Left hindlimb (tissue), 1 donor: ENCODE measurements at places on chromosomes 7 and 10.

- DNase-seq = no peak
Observed at GRCh38 chr7:10222976-10223375, 750.7 kb upstream of the PHF14 start.

DNA sequence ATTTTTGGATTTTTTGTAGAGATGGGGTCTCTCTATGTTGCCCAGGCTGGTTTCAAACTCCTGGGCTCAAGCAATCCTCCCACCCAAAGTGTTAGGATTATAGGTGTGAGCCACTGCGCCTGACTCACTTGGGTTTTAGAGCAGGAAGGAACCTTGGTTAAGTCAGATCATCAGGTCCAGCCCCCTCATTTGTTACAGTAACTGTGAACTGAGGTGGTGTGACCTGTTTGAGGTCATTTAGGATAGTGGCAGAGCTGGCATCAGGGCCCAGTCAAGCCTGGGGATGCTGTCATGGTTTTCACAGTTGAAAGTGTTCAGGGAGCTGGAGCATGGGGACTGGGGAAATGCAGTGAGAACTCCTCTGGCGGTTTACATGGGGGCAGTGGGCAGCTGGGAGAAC lies 159.6 kb downstream of the TAX1BP1 start:
- no peak for DNase-seq

- DNase-seq = no peak
Observed at GRCh38 chr7:78311181-78311580, 512.6 kb downstream of the PHTF2 start.

GRCh38 chr10:84460520-84460919 lies 132.1 kb downstream of the CCSER2 start:
- no peak for DNase-seq

- DNase-seq = no peak
Observed at GRCh38 chr7:11895337-11895736, 63.3 kb upstream of the THSD7A start.

- DNase-seq = no peak
Observed at GRCh38 chr7:138970952-138971351, 10.2 kb downstream of the KIAA1549 start.

DNA sequence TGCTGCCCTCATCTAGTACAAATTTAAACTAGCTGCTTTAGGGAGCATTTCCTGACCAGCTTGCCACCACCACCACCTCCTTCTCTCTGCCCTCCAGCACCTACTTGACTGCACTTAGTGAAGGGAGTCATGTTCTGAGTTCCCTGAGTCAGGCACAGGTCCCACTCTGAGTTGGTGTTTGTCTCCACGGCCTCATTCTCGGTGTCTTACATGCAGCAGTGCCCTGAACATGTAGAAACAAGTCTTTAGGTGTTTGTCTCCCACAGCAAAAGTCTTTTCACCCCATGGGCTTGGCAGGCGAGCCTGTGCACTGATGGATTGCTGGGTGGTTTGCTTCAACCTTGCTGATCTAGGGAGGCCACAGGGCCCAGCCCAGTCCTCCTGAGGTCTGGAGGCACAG lies 16.9 kb downstream of the TSPAN14 start:
- no peak for DNase-seq

DNA sequence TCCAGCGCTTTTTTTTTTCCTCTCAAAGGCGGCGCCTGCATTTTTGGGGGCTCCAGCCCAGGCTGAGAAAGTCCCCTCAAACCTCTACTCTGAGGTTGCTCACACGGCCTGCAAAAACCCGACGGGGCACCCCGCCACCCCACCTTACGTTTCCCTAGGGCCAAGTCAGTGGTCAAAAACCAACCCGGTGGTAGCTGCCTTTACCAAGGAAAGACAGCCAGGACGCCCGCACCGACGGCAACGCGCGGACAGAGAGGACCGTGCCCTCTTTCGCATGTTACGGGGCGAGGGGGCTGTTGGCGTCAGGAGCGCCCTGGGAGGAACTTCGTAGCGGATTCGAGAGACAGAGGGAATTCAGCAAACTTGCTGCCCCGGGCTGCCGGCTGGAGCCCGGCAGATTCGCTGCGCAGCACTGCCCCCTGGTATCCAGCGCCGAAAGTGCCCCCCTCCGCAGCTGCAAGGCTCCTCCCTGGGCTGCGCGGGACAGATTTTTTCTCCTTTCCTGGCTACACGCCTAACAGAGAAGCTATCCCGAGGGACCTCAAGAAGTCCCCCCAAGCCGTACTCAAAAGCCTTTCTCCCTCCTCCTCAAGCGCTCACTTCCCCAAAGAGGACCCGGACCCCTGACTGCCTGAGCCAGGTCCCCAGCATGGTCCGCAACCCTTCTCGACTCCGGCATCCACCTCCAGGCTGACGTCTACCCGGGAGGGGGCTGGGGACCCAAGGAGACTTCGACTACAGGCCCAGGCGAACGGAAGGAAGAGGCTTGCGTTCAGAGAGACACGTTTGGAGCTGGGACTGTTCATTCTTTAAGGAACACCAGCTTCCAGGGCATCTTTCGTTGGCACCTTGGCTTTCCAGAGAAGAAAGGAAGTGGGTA lies 27.7 kb upstream of the VAX1 start:
- no peak for DNase-seq

DNA sequence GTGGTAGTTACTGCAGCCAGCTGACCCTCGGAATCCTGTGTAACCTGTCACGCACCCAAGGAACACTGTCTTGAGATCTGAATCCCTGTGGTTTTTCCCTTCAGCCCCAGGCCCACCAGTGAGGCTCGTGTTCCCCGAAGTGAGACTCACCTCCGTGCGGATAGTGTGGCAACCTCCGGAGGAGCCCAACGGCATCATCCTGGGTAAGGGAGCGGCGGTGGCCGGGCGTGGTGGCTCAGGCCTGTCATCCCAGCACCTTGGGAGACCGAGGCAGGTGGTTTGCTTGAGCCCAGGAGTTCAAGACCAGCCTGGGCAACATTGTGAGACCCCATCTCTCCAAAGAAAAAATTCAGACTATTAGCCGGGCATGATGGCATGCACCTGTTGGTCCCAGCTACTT lies 549.9 kb upstream of the FOXK1 start:
- peak; percentile 8 for DNase-seq

GRCh38 chr10:7133278-7133677 lies 277.6 kb downstream of the SFMBT2 start:
- no peak for DNase-seq

DNA sequence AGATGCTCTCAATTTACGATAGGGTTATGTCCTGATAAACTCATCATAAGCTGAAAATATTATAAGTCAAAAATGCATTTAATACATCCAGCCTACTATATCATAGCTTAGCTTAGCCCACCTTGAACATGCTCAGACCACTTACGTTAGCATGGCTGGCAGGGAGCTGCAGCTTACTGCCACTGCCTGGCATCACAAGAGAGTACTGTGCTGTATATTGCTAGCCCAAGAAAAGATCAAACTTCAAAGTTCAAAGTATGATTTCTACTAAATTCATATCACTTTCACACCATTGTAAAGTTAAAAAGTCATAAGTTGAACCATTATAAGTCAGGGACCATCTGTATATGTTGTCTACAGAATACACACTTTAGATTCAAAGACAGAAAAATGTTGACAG lies 91.6 kb downstream of the HYCC1 start:
- DNase-seq = no peak
